ENCODE measurements at places on chromosomes 7 and 10.

- DNase-seq: no peak
Measured at GRCh38 chr7:151700586-151701165, 176.2 kb downstream of the PRKAG2 start.

DNA sequence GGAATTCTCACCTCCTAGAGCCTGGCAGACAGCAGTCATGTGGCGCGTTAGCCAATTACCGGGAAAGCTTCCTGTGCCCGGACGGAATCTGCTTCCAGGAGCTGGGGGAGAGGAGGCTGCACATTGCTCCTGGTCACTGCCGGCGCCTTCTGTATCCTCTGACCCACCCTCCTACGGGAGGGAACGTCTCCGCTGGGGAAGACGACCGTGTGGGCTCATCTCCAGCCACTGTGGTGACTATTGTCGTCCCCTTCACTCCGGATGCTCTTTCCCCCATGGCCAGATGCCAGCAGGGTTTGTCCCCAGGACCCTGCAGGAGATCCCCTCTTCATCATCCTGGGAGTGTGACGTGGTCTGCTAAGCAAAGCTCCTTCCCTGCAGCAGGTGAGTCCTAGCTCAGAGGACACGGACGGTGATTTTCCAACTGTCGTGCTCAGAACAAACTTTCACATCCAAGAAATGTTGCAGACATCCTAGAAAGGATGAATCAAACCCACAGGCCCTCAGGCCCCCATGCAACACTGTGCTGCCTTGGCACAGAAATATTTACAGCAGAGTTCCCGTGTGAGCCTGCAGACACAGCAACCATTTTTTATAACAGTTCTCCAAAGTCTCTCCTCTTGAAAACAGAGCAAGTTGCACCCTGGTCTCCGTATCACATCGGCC, 29.6 kb upstream of the FAM20C start:
- DNase-seq: no peak

GRCh38 chr7:151003572-151003971, 12.8 kb downstream of the NOS3 start:
- DNase-seq: no peak

DNA sequence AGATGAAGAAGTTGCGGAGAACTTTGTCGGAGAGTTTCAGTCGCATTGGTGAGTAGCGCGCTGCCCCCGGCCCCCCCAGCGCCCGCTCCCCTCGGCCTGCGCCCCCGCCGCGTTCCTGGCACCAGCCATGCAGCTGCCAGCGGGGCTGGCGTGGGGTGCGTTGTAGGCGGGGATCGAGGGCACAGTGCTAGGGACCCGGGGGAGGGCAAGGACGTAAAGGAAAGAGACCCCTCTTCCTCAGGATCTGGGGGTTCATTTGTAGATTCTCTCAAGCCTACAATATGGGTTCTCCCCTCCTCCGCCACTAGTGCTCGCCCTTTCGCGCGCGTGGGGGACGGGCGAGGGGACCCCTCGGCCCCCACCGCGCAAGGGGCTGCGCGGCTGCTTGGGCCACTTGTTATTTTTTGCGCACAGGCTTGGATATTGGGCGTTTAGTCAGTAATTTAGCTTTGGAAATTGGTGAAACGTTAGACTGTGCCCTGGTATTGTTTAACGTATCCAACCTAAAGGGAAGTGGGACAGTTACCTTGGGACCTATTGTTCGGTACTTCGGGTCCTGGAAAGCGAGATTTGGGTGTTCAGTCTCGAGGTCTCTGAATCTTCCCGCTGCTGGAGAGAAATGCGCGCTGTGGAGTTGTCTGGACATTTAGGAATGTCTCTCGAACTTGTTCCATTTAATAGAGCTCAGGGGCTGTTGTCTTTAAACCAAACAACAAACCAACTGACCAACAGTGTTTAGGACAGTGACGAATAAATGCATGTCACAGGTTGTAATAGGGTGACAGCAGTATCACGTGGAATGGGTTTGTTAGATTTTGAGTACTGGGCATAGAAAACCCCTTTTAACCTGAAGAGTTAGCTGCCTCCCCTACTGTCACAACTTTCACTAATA, 796 bp downstream of the CDK14 start:
- DNase-seq: no peak

DNA sequence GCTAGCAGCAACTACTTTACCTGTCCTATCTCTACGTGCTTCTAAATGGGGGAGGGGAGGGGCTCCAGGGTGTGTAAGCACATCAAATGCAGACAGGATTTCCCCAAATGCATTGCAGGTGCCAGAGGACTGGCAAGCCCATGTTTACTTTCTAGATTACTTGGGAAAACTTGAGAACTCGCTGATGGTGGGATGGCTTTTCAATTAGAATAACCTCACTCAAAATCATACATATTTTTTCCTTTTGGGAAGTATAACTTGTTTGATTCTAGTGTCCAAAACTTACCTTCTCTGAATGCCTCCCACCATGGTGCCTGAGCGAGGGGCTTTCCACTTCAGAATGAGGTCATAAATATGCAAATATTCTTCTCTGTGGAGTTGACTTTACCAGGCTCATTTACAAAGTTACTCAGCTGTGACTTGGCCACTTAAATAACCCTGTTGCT, 191.3 kb upstream of the RHOBTB1 start:
- DNase-seq: no peak

DNA sequence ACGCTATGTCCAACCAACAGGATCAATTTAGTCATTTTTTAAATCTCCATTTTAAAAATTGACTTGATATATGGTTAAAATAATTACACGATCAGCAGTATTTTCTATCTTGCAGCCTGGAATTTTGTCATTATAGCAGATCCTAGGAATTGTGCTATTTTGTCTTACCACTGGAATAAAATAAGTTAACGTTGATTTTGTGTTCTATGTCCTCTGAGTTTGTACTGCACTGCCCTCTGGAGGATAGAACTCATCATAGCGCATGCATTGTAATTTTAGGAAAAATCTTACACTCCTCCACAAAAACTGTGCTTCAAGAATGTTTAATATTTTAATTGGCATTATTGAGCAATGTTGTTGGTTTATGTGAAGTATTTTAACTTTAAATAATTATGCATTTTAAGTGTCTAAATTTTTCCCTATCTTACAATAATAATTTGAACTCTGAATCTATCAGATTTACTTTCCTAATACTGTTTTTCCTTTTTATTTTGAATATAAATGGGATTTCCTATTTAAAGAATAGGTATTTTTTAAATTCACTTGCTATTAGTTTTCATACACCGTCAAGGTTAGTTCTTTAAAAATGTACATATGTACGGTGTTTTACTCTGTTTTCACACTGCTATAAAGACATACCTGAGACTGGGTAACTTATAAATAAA, 220.1 kb downstream of the PPP1R3A start:
- no peak for DNase-seq

DNA sequence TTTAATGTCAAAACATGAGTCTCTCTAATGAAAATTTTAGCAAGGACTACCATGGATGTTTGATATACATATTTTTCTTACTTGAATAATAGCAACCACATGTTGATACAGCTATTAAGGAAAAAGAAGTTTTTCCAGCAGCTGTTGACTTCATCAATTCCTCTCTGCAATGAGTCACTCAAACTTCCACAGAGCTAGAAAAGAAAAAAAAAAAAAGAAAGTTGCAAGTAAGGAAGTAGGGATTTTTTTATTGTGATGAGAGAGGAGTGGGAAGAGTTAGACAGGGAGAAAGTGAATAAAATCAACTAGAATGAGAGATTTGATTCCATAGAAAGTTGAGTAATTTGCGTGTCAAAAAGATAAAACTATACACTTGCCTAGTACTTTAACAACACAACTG, 46.2 kb downstream of the CAV1 start:
- no peak for DNase-seq

GRCh38 chr7:74573512-74573911, 84.0 kb upstream of the GTF2I start:
- no peak for DNase-seq

DNA sequence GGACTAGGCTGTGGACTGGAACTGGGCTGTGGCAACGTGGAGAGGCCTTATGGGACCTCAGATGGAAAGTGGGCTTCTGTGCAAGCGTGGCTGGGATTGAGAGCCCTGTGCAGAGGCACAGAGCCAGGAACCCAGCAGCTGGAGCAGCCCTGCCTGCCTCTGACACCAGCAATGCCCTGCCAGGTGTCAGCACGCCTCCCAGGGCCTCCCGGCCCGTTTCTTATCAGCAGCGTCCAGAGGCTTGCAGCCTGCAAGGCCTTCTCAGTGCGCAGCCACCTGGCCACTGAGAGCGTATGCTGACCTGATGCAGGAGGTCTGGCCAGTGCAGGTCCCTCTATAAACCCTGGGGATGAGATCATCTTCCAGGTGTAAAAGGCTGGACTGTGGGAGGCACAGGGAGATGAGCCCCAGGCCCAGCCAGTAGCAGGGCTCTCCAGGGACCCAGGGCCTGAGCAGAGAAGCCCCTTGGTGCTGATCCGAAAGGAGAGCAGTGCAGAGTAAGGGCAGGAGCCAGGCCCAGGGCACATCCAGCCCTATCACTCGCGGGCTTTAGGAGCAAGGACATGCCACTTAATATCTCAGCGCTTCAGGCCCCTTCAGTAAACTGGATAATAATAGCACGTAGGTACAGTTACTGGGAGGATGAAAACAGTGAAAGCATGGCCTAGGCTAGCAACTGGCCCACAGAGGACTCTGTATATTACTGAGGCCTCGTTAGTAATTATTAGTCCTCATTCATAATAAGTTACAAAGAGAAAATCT, 38.8 kb upstream of the ANTXRL start:
- DNase-seq: no peak

- no peak for DNase-seq
Measured at GRCh38 chr7:43385856-43386255, 197.1 kb upstream of the STK17A start.

DNA sequence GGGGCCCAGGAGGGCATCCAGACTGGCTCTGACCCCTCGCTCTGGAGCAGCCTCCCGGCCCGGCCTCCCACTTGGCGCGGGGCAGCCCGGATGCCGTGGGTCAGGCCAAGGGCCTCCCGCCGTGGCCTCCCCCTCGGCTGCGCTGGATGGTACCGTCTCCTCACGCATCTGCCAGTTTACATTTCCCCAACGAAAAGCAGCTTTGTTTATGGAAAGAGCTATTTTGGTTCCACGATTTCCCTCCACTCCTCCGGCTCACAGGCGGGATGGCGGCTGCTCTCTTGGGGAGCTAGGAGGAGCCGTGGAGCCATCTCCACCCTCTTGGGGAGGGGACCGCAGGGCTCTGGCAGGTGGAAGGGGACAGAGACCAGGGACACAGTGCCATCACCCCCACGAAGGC, 93.2 kb upstream of the MYL10 start:
- no peak for DNase-seq

GRCh38 chr7:32774541-32774951, 117.0 kb downstream of the KBTBD2 start:
- no peak for DNase-seq

GRCh38 chr10:131703541-131703940, 197.3 kb upstream of the PPP2R2D start:
- DNase-seq: no peak

- DNase-seq: no peak
Measured at GRCh38 chr10:131575877-131576276, 264.4 kb upstream of the TCERG1L start.

DNA sequence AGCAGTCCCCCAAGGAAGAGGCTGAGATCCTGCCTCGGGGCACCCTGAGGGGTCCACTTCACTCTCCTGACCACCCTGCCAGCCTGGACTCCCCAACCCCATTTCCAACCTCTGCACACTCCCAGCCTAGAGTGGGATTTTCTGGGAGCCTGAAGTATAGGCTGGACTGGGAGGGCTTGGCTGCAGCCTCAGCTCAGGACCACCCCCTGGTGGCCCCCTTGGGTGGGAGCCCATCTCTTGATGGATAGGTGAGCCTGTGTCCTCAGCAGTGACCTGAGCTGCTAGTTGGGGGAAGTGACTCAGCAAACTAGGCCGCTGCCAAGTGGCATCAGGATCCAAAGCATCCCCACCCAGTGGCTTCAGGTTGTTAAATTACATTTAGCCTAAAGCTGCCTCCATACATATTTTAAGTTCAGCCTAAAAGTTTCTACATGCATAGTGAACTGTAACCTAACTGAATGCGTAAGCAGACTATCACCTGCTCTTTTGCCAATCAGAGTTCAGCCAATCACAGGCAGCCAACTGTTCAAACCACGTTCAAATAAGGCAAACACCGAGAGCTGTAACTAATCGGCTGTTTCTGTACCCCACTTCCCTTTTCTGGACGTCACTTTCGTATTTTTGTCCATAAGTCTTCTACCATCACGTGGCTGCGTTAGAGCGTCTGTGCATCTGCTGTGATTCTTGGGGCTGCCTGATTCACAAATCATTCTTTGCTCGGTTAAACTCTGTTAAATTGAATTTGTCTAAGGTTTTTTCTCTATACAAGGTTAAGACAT, 144.0 kb downstream of the PLPP4 start:
- DNase-seq: no peak

DNA sequence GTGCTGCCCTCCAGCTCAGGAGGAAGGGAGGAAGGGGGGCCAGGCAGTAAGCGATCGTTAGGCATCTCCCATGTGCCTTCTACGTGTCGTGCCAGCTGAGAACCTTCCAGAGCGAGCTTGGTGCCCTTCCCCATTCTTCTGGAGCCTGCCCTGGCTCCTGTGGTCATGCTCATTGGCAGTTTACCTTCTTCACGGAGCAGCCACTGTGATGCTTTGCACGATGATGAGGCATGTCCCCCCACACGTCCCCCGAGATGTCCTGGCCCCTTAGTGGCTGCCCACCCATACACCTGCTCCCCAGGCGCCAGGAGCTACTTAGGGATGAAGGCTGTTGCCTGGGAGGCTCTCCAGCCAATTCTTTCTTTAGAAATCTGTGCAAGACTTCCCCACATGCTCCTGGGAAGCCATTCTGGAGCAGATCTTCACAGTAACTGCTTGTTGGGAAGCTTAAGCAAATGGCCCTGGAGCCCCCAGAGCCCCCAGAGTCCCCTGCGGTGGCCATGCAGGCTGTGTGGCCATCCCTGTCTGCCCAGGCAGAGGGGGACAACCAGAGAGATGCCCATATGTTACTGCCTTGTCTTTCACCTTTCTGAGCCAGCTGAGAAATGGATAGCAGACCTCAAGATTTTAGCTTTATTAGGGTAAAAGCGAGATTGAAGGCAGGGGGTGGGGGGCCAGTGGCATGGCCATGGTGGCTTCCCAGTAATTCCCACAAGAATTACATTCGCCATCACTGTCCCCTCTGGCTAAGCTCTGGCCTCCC, 199.0 kb downstream of the EBF3 start:
- DNase-seq: no peak
